ENCODE measurements at places on chromosomes 3 and 15.

- DNase-seq = no peak
Observed at GRCh38 chr15:40469776-40470390, 901 bp upstream of the CHST14 start.

- DNase-seq = no peak
Observed at GRCh38 chr3:143277531-143277930, 158.0 kb downstream of the CHST2 start.

GRCh38 chr3:95343228-95343627, 1280.4 kb downstream of the NSUN3 start:
- no peak for DNase-seq

GRCh38 chr15:67824976-67825880, at the start of gene SKOR1:
TSS of gene SKOR1 (plus strand) at chr15:67825509. CDS start at chr15:67825603, 94 bp downstream.
- DNase-seq = no peak

DNA sequence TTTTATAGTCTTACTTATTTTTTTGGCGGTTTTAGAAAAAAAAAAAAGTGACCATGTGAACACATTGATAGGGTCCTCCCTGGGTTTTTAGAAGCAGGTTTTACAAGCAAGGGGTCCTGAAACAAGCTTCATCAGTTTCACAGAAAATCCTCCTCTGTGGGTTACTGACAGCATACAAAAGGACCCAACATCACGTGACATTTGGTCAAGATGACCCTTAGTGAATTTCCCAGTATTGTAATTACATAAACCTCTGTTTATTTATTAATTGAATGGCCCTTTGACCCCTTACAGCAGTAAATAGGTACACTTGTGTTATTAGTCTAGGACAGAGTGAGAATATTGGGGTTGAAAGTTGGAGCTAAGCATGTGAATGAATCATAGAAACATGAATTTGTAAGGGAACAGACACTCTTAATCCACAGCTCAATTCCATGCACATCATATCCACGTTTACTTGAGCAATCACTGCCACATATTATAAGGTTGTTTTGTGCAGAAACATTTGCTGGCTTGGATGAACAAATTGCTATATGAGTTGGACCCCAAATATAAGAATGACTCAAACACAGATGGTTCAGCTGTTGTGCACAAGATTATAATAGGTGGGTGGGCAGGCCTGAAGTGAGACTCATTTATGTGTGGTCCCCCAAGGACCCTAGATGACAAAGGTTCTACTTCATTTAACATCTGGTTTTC, 137.5 kb downstream of the ZNF385D start:
- no peak for DNase-seq
